ENCODE measurements at places on chromosomes 4 and X.

DNA sequence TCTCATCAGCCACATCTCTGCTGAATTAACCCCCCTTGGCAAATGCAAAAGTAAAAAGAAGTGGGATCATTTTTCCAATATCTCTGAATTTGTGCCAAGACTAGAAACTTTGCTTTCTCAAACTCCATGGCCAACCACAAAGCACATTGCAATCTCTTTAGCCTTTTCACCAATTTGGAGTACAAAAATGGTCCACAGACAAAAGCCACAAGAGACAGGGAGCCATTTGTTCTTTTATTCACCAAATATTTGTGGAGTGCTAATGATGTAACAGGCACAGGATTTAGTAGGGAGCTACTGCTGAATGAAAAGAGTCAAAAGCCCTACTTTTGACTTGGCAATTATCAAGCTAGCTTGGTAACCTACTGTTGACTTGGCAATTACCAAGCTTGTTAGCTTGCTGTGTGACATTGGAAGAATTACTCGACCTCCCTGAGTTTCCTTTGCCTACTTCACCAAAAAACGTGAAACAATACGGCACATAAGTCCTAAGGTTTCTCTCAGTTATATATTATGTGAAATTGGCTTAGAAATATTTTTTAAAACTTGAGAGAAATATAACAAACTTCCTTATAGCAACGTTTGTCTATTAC is 97.1 kb upstream of the KLF3 start:
- no peaks in the 10 kb centered on the region for H3K27me3 ChIP-seq
- no peaks in the 10 kb centered on the region for H3K36me3 ChIP-seq
- H3K27ac ChIP-seq: no peak overlapping the region
- DNase-seq: no peak
- H3K4me1 ChIP-seq: peaks cover 15% of the 10 kb centered on the region

DNA sequence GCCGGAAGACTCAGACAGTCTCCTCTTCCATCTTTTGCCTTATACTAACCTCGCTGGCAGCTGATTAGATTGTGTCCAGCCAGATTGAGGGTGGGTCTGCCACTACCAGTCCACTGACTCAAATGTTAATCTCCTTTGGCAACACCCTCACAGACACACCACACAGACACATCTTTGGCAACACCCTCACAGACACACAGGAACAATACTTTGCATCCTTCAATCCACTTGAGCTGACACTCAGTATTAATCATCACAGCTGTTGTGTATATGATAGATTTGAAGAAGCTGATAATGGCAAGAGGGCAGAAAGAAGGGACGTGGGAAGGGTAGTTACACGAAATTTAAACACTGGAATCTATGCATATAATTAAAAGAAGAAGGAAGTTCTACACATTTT is 139.5 kb downstream of the ANKRD50 start:
- no peaks in the 10 kb centered on the region for H3K36me3 ChIP-seq
- H3K4me1 ChIP-seq: no peaks in the 10 kb centered on the region
- H3K4me3 ChIP-seq: no peak overlapping the region
- no peak for DNase-seq
- H3K27ac ChIP-seq: no peak overlapping the region
- no peaks in the 10 kb centered on the region for H3K27me3 ChIP-seq

DNA sequence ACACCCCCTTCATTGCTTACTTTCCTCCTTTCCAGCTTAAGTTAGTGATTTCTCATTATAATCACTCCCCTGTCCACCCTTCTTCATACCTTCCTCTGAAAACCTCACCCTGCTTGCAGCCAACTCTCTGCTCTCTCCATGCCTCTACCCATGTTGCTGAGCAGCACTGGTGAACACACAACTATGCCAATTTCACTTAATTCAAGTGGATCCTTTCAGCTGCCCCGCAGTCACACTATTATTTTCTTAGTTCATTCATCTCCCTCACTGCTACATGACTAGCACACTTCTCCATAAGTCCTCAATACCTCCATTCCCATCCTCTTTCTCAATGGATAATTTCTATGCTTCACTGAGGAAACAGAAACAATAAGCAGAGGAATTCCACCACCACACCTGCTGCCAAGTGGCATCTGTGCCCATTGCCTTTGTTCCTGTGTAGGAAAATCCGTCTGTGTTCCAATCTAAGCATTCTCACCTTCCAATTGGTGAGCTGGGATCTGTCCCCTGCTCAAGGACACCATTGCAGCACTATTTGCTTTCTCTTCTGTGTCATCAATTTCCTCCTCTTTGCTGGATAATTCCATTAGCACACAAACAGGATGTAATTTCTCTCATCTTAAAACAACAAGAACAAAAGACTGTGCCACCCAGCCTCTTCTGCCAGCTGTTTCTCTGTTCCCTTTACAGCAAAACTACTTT is 25.2 kb upstream of the PRSS48 start:
- H3K36me3 ChIP-seq: no peaks in the 10 kb centered on the region
- peak overlapping the region; percentile 24 for H3K27ac ChIP-seq
- no peaks in the 10 kb centered on the region for H3K4me1 ChIP-seq
- H3K27me3 ChIP-seq: no peaks in the 10 kb centered on the region

DNA sequence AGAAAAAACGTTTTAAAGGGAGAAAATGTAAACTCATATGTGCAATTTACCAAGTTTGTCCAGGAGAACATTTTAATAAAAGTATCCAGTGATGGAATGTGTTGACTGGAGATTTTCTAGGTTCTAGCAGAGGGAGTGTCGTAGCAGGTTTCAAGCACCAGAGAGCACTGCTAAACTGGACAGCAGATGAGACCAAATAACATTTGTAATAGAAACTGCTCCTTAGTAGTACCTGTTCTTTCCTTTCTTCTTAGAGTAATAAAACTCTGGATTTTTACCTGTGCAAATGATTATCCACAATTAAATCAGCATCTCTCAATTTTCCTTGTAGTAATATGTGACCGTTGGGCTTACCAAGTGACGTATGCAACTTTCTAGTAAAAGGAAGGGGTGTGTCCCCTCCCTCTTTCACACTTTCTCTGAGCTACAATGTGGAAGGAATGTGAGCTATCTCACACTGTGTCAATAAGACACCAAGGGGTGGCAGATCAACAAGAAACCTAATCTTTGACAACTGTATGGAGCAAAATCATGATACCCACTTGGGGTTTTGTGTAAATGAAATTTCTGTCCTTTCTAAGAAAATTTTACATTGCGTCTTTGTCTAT is 9.5 kb downstream of the HPGDS start:
- no peak overlapping the region for H3K27ac ChIP-seq
- no peaks in the 10 kb centered on the region for H3K4me1 ChIP-seq
- no peaks in the 10 kb centered on the region for H3K27me3 ChIP-seq
- no peak overlapping the region for H3K4me3 ChIP-seq
- no peaks in the 10 kb centered on the region for H3K36me3 ChIP-seq
- DNase-seq: no peak

GRCh38 chr4:163697121-163697520 is 202.6 kb downstream of the TMA16 start:
- no peaks in the 10 kb centered on the region for H3K36me3 ChIP-seq
- H3K4me3 ChIP-seq: no peak overlapping the region
- H3K27ac ChIP-seq: no peak overlapping the region
- no peak for DNase-seq
- no peaks in the 10 kb centered on the region for H3K27me3 ChIP-seq

- H3K4me3 ChIP-seq: no peak overlapping the region
- H3K36me3 ChIP-seq: no peaks in the 10 kb centered on the region
- DNase-seq: peak; percentile 14
Measured at GRCh38 chr4:1097553-1097952, 15.8 kb downstream of the RNF212 start.

GRCh38 chrX:100994352-100995281 is 25.1 kb downstream of the ARL13A start:
- DNase-seq: no peak
- H3K27me3 ChIP-seq: no peaks in the 10 kb centered on the region
- H3K4me1 ChIP-seq: no peaks in the 10 kb centered on the region
- no peak overlapping the region for H3K27ac ChIP-seq
- peaks cover 7% of the 10 kb centered on the region for H3K36me3 ChIP-seq

All from spleen (tissue), 13 donors.